ENCODE measurements at places on chromosomes 11 and 22. TPM values are rescaled to one million over a fixed set of nuclear protein-coding genes. Genes with fewer than 3 reads are reported as not detected.

The FGF19 gene
- total RNA-seq = not detected

GRCh38 chr22:38417252-38418060, 37.5 kb downstream of the KCNJ4 start:
- H3K27ac ChIP-seq = no peak overlapping the region
- no peaks in the 10 kb centered on the region for H3K27me3 ChIP-seq
- no peak for DNase-seq
- H3K4me3 ChIP-seq = no peak overlapping the region

The OR8B2 gene
- not detected for total RNA-seq

The CYB561A3 gene
- 31.7 TPM for total RNA-seq

GRCh38 chr11:59729834-59730233, 16.2 kb upstream of the OR10V1 start:
- no peak overlapping the region for H3K27ac ChIP-seq
- no peak for DNase-seq
- H3K4me1 ChIP-seq = no peaks in the 10 kb centered on the region
- H3K27me3 ChIP-seq = no peaks in the 10 kb centered on the region
- H3K4me3 ChIP-seq = no peak overlapping the region

DNA sequence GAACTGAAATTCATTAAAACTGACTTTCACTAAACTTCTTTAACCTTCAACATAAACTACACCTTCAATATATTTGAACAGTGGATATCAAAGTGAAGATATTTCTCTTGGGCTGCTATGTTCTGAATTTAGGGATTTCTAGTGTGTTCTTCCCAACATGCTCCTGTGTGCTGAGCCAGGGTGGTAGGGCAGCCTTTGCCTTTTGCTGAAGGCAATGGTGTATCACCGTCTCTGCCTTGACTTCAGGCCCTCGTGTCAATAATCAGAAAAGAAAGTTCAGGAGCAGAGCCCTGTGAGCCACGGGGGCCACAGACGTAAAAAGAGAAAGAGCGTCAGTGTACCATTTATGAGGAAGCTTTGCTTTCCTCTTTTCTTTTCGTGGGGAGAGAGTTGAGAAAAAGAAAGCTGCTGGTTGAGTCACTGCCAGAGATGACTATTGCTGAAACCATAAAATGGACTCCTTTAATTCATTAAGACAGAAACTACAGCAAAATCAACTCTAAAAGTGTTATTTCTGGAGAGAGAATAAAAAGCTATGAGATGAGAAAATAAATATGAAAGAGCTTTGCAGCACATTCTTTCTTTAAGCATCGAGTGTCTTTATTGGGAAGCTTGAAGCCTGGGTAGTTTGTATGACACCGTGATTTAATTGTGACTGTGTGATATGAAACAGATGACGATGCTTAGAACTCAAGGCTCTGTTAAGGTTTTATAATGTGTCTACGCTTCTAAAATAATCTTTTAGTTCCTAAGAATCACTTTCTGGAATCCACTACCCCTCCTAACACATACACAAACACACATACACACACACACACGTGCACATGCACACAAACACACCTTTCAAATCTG, 271.8 kb upstream of the MTNR1B start:
- no peak for DNase-seq
- no peak overlapping the region for H3K27ac ChIP-seq
- H3K4me1 ChIP-seq = no peaks in the 10 kb centered on the region
- no peak overlapping the region for H3K4me3 ChIP-seq
- H3K36me3 ChIP-seq = no peaks in the 10 kb centered on the region
- no peaks in the 10 kb centered on the region for H3K27me3 ChIP-seq

DNA sequence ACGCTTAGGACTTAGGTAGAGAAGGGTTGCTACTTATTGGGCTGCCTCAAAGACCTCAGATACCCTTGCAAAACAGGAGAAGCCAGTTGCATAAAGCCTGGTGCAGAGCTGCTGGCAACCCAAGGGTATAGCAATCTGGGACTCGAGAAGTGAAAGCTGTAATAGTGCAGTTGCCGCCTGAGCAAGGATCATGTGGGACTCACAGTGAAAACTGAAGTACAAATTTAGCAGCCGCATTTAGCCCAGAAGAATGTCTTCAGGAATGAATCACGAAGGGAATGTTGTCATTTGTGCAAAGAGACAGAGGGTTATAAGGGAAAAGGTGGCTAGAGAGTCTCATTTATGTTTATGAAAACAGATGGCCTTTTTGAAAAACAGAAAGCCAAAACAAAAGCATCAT, 267.2 kb downstream of the TENM4 start:
- DNase-seq = no peak
- H3K4me3 ChIP-seq = no peak overlapping the region
- no peak overlapping the region for H3K27ac ChIP-seq
- H3K36me3 ChIP-seq = no peaks in the 10 kb centered on the region

DNA sequence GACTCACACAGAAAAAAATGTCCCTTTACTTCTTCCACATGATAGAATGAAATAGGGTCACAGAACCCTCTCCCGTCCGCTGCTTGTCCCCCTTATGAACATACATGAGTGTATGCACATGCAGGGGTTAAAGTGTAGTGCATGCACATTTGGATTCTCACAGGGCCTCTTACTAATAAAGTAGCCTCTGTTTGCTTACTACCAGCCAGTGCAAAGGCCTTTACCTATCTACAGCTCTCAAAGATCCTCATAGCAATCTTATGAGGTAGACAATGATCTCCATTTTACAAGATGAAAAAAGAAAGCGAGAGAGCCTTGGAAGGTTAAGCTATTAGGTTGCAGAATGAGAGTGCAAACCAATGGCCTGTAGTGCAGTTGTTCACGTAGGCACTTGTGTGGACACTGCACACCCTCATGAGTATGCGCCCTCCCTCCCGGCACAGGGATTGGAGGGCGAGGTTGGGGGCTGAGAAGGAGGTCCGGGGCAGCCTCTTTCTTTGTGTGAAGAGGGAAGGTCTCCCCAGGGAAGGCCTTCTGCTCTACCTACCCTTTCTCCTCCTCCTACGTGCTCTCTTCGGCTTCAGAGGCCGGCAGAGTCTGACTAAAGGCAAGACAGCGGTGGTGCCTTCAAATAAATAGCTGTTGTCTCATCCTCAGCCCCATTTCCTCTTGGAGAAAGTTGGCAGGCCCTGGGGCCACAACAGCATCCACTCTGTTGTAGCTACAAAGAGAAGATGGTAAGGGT, 91.3 kb downstream of the CEP164 start:
- no peaks in the 10 kb centered on the region for H3K27me3 ChIP-seq
- no peaks in the 10 kb centered on the region for H3K4me1 ChIP-seq
- DNase-seq = no peak
- H3K27ac ChIP-seq = no peak overlapping the region

DNA sequence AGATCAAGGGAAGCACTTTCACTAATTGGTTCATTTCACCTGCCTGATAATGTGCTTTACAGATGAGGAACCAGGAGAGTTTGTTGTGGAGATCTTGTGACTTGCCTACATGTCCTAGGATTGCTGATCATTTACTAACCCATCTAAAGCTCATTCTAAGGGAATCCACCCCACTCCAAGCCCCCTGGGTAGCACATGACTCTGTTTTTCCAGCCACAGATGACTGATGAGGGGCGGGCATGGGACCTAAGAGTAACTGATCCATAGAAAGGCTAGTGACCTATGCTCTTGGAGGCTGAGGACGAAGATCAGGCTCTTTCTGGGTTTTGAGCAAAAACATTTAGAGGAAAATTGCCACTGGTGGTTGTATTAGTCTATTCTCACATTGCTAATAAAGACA, 378.1 kb downstream of the CADM1 start:
- DNase-seq = no peak
- H3K27ac ChIP-seq = no peak overlapping the region
- H3K36me3 ChIP-seq = no peaks in the 10 kb centered on the region

- no peak for DNase-seq
- peaks cover 2% of the 10 kb centered on the region for H3K4me1 ChIP-seq
- no peak overlapping the region for H3K4me3 ChIP-seq
- no peaks in the 10 kb centered on the region for H3K27me3 ChIP-seq
- no peak overlapping the region for H3K27ac ChIP-seq
Observed at GRCh38 chr11:73004088-73004487, 138.0 kb downstream of the FCHSD2 start.

DNA sequence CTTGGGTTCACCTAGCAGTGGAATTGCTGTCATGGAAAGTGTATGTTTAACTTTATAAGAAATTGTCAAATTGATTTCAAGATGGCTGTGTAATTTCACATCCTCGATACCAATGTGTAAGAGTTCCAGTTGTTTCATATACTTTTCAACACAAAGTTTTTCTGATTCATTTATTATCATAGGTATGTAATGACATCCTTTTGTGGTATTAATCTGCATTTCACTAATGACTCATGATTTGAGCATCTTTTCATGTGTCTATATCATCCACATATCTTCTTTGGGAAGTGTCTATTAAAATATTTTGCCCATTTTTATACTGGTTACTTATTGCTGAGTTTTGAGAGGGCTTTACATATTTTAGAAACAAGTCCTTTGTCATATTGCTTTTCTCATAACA, 17.0 kb upstream of the GLYATL1B start:
- no peaks in the 10 kb centered on the region for H3K4me1 ChIP-seq
- no peak overlapping the region for H3K27ac ChIP-seq
- H3K27me3 ChIP-seq = peaks cover 31% of the 10 kb centered on the region
- H3K4me3 ChIP-seq = no peak overlapping the region
- H3K36me3 ChIP-seq = no peaks in the 10 kb centered on the region

The TNNI2 gene
- total RNA-seq = not detected

The GNAZ gene
- total RNA-seq = 1.8 TPM

The OR51I1 gene
- not detected for total RNA-seq

The OR10S1 gene
- total RNA-seq = not detected

- no peaks in the 10 kb centered on the region for H3K27me3 ChIP-seq
- H3K4me3 ChIP-seq = no peak overlapping the region
- no peaks in the 10 kb centered on the region for H3K36me3 ChIP-seq
- no peaks in the 10 kb centered on the region for H3K4me1 ChIP-seq
Observed at GRCh38 chr11:76179147-76179546, 27.2 kb downstream of the WNT11 start.

The VPREB3 gene
- total RNA-seq = not detected

- H3K27me3 ChIP-seq = no peaks in the 10 kb centered on the region
- H3K4me3 ChIP-seq = no peak overlapping the region
- H3K4me1 ChIP-seq = peaks cover 7% of the 10 kb centered on the region
Observed at GRCh38 chr11:68117853-68118470, 3.2 kb downstream of the CHKA start.

- H3K4me1 ChIP-seq = peaks cover 22% of the 10 kb centered on the region
- H3K27me3 ChIP-seq = peaks cover 3% of the 10 kb centered on the region
- no peak overlapping the region for H3K27ac ChIP-seq
Observed at GRCh38 chr11:9344061-9344680, 29.8 kb upstream of the TMEM41B start.

DNA sequence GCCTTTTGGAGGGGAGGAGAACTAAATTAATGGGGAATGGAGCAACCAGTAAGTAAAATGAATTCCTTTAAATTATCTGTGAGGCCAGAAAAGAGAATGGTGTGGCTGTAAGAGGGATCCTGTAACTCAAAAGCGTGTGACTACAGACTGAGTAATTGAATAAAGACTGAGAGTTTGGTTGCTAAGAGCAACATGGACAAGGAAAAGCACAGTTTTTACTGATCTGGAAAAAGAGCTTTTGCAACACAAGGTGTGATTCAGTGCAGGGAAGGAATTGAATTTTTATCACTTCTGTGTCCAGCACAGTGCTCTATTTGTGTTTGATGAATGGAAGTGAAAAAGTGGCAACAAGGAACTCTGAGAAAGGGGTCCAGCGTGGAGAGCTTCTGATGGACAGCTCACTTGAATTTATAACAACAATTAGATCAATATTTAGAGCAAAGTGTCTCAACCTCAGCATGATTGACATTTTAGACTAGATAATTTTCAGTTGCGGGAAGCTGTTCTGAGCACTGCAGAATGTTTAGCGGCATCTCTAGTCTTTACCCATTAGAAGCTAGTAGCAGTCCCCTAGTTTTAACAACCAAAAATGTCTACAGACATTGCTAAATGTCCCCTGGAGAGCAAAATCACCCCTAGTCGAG, 202.8 kb upstream of the BDNF start:
- peaks cover 4% of the 10 kb centered on the region for H3K27me3 ChIP-seq
- no peak overlapping the region for H3K4me3 ChIP-seq
- no peaks in the 10 kb centered on the region for H3K36me3 ChIP-seq
- no peaks in the 10 kb centered on the region for H3K4me1 ChIP-seq
- DNase-seq = no peak
- no peak overlapping the region for H3K27ac ChIP-seq

DNA sequence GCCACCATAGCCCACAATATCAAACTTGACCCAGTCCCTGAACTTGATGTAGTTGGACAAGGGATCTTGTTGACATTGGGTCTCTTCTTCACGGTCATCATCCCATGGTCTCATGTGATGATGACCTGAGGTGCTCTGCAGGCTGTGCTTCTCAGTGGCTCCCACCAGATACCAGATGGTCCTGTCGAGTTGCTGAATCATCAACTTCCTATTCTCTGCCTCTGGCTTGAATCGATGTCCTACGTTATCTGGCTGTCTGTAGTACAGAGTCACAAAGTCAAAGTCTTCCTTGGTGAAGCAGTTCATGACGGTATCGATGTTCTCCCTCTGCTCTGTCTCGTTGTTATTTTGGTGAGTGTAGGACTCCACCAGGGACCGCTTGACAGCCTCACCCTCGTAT, 145.7 kb upstream of the ALDH3B2 start:
- H3K27me3 ChIP-seq = peaks cover 16% of the 10 kb centered on the region
- H3K4me3 ChIP-seq = no peak overlapping the region
- DNase-seq = no peak
- no peaks in the 10 kb centered on the region for H3K4me1 ChIP-seq

The RAB3IL1 gene
- total RNA-seq = 0.52 TPM

- DNase-seq = no peak
- no peaks in the 10 kb centered on the region for H3K36me3 ChIP-seq
- no peak overlapping the region for H3K27ac ChIP-seq
- H3K4me3 ChIP-seq = no peak overlapping the region
- peaks cover 49% of the 10 kb centered on the region for H3K4me1 ChIP-seq
Observed at GRCh38 chr22:30225220-30225927, 21.2 kb downstream of the LIF start.

The NXPE2 gene
- not detected for total RNA-seq

The NAALADL1 gene
- total RNA-seq = 10.2 TPM

GRCh38 chr11:13942378-13942777, 20.1 kb upstream of the SPON1 start:
- no peak overlapping the region for H3K27ac ChIP-seq
- H3K27me3 ChIP-seq = no peaks in the 10 kb centered on the region
- no peak overlapping the region for H3K4me3 ChIP-seq
- H3K36me3 ChIP-seq = peaks cover 4% of the 10 kb centered on the region
- peaks cover 47% of the 10 kb centered on the region for H3K4me1 ChIP-seq

GRCh38 chr22:40345271-40345670, 1.0 kb upstream of the ADSL start:
- peak overlapping the region; percentile 94 for H3K4me3 ChIP-seq
- H3K4me1 ChIP-seq = peaks cover 46% of the 10 kb centered on the region
- DNase-seq = peak; percentile 60
- peak overlapping the region; percentile 96 for H3K27ac ChIP-seq
- H3K27me3 ChIP-seq = no peaks in the 10 kb centered on the region
